CD4-positive, alpha-beta T cell treated with Interferon gamma for 1 hour (primary cell): ENCODE measurements at places on chromosomes 13 and 19.

DNA sequence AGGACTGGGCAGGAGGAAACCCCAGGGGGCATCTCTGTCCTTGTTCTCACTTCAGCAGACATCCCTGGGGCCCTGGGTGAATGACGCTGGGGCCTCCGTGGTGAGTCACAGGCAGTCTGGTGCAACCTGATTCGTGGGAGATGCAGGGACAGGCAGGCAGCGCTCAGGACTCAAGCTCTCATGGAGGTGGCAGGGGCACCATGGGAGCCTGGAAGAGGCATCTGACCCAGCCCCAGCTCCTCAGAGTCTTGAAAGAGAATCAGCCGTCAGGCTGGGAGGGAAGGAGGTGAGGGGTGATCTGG, 14.0 kb upstream of the PTOV1 start:
- DNase-seq, result no peak

DNA sequence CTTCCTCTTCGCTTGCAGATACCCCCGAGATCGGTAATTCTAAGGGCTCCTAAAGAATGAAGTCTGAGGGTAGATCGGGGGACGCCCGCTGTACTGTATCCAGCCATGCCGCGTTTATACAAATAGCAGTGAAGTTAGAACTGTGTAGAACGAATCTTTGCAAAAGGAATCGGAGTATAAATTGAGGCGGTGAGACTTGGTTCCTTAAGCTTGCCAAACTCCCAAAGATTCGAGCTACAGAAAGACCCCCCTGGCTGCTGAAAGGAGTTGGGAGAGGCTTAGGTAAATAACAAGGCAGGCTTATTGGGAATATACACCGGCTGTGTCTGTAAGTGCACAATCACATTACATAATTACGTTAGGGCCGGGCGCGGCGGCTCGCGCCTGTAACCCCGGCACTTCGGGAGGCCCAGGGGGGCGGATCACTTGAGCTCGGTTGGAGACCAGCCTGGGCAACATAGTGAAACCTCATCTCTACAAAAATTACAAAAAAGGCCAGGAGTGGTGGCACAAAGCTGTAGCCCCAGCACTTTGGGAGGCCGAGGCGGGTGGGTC, 12.2 kb downstream of the TMEM160 start:
- no peak for DNase-seq

DNA sequence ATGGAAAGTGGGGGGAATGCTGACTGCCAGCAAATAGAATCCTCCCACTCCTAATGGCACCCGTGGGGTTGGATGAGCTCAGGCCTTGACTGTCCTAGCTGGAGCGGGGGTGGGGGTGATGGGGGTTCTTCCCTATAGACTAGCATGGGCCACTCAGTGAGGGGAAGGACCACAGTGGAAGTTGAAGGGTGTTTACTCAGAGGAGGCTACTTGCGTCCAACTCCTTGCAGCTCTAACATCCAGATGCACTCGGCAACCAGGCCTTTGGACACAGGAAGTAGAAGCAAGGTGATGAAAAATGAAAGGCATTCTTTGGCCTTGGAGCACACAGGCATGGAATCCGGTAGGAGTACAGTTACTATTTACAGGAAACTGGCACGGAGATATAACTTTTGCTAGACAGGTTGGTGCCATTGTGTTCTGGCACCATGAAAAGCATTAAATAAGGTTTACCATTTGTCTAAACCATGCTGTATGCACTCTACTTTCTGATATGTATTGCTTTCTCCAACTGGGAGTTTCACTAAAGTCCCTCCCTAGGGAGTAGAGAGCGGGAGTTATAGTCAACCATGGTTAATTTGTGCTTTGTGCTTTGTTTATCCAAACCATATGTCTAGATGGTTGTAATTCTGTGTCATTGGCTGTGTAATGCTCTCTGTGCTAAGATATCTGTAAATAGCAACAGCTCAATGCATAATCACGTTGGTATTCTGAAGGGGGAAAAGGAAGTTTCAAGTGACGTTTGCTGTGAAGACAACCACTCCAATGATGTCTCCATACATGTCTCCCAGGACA, 125.3 kb downstream of the TSHZ3 start:
- no peak for DNase-seq

GRCh38 chr19:10112895-10113591, 1.6 kb downstream of the P2RY11 start:
- DNase-seq, result peak; percentile 69

GRCh38 chr13:94569615-94570014, 26.3 kb downstream of the TGDS start:
- DNase-seq, result no peak

DNA sequence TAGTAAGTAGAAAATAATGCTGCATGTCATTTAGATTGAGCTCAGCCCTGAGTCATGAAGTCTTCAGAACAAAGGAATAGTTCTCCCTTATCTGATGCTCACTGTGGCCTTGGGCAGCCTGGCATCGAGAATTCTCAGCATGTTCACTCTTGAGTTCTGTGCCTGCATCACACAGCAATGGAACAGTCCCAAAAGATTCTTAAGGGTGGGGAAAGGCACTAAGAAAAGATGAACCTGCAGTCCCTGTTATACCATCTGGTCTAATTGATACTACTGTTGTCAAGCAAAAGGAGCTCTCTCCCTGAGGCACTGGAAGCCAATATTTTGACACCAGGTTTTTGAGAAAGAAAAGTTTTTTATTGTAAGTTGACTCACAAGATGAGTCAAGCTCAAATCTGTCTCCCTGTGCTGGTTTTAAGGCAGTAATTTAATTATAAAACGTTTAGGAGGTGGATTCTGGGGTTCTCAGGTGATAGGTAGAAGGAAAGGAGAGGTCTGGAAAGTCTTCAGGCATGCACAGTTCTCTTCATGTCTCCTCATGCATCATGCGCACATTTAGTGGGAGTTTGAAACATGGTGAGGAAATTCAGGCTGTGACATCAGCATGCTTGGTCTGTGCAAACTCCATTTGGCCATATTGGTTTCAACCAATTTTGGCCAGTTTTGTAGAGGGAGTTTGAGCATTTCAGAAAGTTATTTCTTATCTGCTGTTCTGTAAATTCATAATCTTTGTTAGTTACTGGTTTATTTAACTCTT, 38.1 kb upstream of the ZNF766 start:
- no peak for DNase-seq

GRCh38 chr19:18487576-18488402, 34.1 kb downstream of the ELL start:
- no peak for DNase-seq

GRCh38 chr13:77810430-77810829, 108.2 kb downstream of the EDNRB start:
- DNase-seq, result no peak

GRCh38 chr19:38265213-38265861, 964 bp downstream of the SPINT2 start:
- DNase-seq, result peak; percentile 9

DNA sequence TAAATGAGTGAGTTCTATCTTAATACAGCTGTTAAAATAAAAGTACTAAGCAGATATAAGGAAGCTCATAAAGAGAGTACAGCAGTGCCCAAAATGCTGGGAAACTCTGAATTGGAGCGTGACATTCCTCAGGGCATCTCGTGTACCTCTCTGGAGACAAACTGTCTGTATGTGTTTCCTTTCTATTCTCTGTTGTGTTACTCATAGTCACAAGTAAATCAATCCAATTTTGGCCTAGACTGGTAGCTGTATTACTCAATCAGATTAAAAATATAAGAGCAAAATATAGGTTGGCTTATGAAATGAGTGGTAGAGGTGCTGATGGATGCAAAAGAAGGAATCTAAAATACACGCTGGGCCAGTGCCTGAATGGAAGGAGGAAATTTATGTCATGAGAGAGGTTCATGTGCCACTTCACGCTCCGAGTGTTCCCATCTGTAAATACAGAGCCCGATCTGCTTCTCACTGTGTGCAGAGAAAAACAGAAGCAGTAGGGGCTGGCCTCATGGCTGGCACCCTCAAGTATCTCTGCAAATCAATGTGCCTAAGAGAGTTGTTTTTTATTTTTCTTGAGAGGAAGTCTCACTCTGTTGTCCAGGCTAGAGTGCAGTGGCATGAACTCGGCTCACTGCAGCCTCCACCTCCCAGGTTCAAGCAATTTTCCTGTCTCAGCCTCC, 58.7 kb upstream of the RGCC start:
- DNase-seq, result no peak

GRCh38 chr13:110062777-110063442, 244.0 kb downstream of the COL4A1 start:
- DNase-seq, result no peak

GRCh38 chr19:49590971-49591730, at the start of gene PRR12:
PRR12 (plus strand) TSS chr19:49591182; CDS start chr19:49591655, 473 bp downstream.
- DNase-seq, result peak; percentile 73

GRCh38 chr13:99741960-99742359, 229.6 kb downstream of the ZIC5 start:
- DNase-seq, result no peak

GRCh38 chr13:20340759-20341171, 108.6 kb upstream of the GJB6 start:
- DNase-seq, result no peak

- no peak for DNase-seq
These were observed 8.0 kb downstream of the ATP4A start for GRCh38 chr19:35555301-35556005.

- DNase-seq, result no peak
These were observed 3.9 kb downstream of the RANBP3 start for GRCh38 chr19:5973867-5974635.

GRCh38 chr19:5171711-5172110, 168.9 kb downstream of the PTPRS start:
- DNase-seq, result no peak

DNA sequence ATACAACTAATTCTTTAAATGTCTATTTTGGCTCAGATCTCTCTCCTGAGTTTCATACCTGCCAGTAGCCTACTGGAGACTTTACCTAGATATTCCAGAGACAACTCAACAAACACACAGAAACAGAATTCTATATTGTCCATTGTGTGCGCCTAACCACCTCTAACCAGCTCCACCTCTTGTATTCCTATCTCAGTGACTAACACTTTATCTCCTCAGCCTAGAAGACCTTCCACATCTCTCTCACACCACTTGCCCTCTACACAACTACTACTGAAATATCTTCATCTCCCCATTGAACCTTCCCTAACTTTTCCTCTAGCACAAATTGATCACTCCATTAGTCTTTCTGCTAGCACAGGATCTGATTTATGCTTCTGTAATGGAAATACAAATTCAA, 6.7 kb downstream of the VWA8 start:
- no peak for DNase-seq

GRCh38 chr19:16527334-16527935, 14.8 kb downstream of the CHERP start:
- no peak for DNase-seq

GRCh38 chr19:10268071-10268470, 2.8 kb upstream of the ICAM1 start:
- DNase-seq, result no peak

GRCh38 chr13:79392882-79393563, 13.0 kb downstream of the RBM26 start:
- DNase-seq, result no peak

DNA sequence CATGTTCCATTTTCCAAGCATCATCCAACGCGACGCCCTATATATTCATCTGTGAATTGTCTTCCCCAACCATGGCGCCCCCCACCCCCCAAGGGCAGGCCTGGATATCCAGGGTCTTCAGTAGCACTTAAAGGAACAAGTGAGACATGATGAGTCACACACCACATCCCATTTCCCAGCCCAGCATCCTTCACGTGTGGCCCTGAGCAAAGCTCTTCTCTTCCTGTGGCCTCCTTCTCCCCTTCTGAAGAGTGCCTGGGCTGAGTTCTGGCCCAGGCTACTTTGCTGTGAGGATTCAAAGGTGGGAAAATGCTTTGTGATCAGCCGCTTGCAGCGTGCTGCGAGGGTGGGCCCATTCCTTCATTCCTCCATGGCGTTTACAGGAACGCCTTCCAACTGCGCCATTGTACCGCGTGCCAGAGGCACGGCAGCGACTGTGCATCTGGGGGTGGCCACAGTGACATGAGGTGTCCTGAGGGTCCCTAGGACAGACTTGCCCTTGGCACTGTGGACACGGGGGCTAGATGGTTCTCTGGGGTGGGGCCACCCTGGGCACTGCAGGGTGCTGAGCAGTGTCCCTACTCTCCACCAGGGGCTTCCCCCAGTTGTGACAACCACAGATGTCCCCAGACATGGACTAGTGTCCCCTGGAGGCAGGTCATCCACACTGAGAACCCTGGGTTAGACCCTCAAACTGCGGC, 11.7 kb downstream of the PLIN4 start:
- DNase-seq, result no peak

- DNase-seq, result peak; percentile 73
These were observed 20.5 kb downstream of the CYTH2 start for GRCh38 chr19:48489608-48490216.

DNA sequence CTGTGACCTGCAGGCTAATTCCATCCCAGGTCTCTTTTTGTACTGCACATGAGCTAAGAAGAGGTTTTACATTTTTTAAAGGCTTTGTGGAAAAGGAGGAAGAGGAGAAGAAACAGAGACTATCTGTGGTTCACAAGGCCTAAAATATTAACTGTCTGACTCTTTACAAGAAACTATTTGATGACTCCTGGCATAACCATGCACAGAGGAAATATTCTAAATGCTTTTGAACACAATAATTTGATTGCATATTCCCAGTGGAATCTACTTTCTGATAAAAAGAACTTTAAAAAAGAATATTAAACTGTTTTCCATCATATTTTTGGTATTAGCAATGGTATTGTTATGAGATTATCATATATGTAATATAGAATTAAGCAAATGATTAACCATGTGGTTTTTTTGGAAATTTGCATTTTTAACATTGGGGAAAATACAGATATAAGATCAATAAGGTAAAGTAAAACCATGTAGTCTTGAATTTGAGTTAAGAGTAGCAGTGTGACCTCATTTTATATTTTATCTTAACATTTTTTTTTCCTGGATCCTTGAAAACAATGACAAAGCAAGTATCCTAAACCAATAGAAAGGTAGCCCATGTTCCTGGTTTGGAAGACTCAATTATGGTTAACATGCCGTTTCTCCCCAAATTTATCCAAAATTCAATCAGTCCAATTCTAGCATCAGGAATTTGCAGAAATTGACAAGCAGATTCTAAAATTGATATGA, 251.0 kb downstream of the UQCRFS1 start:
- DNase-seq, result no peak

DNA sequence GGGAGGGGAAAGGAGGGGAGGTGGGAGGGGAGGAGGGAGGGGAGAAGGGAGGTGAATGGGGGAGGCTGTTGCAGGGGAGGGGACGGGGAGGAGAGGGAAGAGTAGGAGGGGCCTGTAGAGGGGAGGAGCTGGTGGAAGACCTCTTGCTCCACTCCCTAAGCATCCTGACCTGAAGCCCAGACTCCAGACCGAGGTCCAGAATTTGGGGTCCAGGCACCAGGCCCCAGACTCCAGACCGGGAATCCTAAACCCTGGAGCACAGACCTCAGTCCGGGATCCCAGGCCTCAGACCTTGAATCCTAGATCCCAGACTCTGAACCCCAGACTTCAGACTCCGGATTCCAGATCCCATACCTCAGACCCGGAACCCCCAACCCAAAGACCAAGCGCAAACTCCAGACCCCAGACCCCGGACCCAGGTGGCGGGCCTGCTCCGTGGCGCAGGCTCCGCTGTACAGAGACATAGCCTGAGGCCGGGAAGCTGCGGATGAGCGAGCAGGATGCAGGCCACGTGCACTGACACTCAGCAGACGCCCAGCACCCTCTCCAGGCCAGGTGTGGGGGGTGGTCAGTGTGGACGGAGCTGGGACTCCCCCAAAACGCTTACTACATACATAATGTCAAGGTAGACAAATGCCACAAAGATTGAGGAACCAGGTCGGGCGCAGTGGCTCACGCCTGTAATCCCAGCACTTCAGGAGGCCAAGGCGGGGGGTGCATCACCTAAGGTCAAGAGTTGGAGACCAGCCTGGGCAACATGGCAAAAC, 710 bp upstream of the BTBD2 start:
- peak; percentile 73 for DNase-seq
